ENCODE measurements at places on chromosomes 16 and 17.

- no peak for DNase-seq
These were observed 21.0 kb downstream of the MYLK3 start for GRCh38 chr16:46727184-46727583.

- DNase-seq, result no peak
These were observed at the start of gene PABPN1L for GRCh38 chr16:88866151-88866920. Gene PABPN1L, minus strand, starts transcription at chr16:88866660. Its CDS starts 54 bp downstream, at chr16:88866606.

DNA sequence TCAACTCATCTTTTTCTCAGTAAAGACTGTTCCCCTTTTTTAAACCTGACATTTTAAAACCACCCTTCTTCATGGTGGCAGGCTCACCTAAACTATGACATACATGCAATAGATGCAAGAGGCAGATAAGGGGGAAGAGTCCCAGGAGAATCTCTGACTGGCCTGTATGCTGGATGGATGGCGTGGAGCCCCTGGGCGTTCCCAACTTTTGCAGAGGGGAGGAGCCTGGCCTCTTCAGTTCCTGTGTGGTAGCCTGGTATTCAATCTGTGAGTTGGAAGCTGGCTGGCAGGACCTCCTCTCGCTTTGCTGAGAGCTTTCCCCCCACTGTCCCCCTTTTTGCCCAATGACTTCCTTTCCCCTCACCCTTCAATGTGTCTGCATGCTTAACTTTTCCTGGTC lies 217.6 kb upstream of the CA10 start:
- DNase-seq, result no peak

DNA sequence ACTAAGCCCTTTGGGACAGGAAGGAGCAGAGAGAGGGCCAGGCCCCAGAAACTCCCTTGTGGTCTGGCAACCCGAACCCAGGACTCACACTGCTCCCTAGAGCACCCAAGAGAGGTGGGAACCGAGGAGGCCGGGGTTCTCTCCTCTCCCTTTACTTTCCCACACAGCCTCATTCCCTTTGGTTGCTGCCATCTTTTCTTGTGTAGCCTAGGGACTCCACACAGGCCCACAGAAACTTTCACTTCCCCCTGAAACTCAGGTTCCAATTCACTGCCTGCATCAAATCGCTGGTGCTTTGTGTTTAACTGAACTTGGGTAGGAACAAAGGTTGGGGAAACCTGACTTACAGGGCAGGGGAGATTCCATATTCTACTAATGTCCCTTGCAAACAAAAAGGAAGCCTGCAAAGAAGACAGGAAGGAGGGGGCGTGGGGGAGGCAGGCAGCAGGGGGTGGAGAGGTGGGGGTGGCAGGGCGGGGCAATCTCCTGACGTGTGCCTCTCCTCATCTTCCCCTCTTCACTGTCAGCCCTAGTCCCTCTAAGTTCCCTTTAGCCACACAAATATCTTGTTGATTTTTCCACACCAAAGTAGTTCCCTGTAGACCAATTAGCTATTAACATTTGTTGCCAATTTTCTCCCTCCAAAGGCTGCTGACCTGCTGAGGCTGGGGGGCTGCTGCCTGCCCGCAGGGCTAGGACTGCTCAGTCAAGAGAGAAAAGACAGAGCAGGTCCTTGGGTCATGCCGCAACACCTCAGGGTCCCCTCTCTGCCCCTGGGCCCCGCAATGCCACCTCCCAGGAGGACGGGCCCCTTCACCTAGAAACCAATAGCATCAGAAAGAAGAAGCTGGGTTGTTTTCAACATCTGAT lies 8.0 kb downstream of the ST3GAL2 start:
- peak; percentile 30 for DNase-seq

DNA sequence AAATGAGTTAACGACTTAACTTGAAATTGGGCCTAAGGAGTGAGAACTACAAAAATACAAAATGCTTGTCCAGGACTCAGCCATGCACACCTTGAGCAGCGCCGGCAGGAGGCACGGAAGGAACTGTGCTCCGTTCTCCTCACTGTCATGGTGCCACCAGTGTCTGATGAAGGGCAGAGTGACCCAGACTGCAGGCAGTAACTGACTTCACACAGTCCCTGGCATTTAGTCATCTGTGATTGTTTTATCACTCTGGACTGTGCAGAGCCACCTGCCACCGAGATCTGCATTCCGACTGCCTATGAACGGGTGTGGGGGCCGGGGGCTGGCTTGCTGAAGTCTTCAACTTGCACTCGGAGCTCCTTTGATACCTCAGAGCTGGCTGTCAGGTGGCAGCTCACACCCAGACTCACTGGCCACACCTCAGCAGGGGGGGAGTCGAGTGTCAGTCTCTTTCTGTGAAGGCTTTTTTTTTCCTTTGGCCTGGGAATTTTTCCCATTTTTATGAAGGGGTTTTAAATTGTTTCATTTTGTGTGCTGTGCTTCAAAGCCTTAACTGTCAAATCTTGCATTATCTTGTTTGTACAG lies 20.2 kb upstream of the ENDOV start:
- no peak for DNase-seq

GRCh38 chr16:59326955-59327354 lies 592.8 kb upstream of the GOT2 start:
- DNase-seq, result no peak

GRCh38 chr16:66598111-66598510 lies 6.4 kb upstream of the CMTM3 start:
- no peak for DNase-seq

DNA sequence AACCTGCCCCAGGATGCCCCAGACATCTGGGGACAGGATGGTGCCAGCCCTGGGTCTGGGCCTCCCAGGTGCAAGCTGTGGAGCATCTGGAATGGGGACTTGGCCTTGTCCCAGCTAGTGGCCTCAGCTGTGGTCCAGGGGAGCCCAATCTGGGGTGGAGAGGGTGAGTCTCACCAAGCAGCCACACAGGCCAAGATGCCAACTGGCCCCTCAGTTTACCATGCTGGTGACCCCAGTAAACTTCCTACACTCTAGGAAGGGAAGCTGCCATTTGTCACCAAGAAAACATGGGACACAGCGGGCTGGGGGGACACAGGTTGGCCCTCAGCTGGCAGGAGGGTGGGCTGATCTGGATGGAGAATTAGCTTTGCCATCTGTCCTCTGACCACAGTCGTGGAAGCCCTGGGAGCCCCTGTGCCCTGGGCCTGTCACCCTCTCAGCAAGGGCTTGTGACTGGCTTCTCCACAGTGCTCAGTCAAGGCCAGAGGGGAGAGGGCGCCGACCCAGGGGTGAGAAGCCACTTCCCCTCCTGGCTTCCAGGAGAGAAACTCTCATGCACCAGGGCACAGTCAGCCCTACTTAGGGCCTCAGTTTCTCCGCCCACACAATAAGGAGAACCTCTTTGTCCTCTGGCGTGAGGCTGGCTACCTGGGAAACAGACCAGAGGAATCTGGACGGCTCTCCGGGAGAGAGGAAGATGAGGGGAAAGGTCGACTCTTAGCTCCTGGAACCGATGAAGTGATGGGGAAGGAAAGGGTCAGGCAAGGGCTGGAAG lies 126.4 kb upstream of the SMURF2 start:
- DNase-seq, result no peak

- no peak for DNase-seq
These were observed 10.4 kb downstream of the CARD14 start for GRCh38 chr17:80180192-80180591.

- no peak for DNase-seq
These were observed 57.5 kb upstream of the TOB1 start for GRCh38 chr17:50923611-50924010.

GRCh38 chr17:58309918-58310259 lies 18.7 kb downstream of the TSPOAP1 start:
- no peak for DNase-seq

DNA sequence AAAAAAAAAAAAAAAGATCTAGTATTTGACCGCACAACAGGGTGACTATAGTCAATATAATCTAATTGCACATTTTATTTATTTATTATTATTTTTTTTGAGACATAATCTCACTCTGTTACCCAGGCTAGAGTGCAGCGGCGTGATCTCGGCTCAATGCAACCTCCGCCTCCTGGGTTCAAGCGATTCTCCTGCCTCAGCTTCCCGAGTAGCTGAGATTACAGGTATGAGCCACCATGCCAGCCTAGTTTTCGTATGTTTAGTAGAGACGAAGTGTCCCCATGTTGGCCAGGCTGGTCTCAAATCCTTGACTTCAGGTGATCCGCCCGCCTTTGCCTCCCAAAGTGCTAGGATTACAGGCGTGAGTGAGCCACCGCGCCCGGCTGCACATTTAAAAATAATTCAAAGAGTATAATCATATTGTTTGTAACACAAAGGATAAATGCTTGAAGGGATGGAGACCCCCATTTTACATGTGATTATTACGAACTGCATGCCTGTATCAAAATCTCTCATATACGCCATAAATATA lies 794 bp downstream of the ANKS3 start:
- no peak for DNase-seq

- no peak for DNase-seq
These were observed 54.3 kb downstream of the NEUROD2 start for GRCh38 chr17:39553341-39553945.

- no peak for DNase-seq
These were observed 1.7 kb upstream of the CDH11 start for GRCh38 chr16:65123396-65124211.

- no peak for DNase-seq
These were observed 443.4 kb upstream of the SOX9 start for GRCh38 chr17:71677439-71677838.

DNA sequence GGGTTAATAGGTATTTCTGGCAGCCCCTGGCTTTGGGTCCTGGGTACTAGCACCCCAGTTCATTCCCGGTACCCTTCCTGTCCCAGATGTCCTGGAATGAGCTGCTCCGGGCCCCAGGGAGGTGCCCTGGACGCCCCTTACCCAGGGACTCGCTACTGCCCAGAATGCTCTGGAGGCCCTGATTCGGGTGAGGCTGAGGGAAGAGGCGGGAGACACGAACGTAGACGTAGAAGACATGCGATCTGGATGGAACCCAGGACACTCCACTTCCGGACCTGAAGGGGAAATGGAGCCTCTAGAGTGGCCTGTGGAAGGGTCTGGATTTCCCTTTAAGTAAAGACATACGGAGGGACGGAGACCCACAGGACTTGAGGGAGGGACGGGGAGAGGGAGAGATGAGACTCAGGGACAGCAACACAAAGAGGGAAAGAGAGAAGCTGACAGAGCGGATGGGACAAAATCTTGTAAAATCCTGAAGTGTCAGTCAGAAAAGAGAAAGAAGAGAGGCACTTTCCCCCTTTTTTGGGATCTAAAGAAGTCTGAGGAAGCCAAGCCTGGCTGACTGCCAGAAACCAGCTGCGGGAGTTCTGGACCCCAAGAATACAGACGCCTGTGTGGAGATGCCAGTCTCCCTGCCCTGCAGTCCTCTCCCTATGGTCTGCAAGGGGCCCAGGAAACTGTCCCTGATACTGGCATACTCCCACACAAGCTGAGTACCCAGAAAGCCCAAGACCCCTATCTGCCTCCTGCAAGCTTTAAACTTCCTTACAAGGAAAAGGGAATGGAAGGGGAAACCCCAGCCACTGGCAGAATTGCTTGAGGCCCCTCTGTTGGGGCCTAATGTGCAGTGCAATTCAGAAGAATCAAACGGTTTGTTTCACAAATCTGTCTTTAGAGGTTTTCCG lies 1.0 kb upstream of the HOXB13 start:
- DNase-seq, result no peak

DNA sequence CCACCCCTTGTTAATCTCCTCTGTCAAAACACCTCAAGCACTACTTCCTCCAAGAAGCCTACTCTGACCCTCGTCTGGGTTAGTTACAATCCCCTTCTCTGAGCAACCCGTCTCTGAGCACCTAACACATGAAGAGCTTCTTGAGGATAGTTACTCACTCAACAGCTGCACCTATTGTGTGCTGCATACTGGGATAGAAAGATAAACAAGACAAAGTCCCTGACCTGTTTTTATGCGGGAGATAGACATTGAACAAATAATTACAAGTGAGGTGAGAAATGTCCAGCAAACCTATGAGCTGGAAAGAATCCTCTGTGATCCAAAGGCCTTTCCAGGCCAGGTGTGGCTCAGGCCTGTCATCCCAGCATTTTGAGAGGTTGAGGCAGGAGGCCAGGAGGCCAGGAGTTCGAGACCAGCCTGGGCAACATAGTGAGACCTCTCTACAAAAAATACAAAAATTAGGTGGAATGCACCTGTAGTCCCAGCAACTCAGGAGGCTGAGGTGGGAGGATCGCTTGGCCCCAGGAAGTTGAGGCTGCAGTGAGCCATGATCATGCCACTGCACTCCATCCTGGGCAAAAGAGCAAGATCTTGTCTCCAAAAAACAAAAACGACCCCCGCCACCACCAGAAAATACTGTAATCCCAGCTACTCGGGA lies 5.5 kb upstream of the ZNF771 start:
- DNase-seq, result no peak

- DNase-seq, result no peak
These were observed 56.4 kb upstream of the SLC25A19 start for GRCh38 chr17:75345514-75346167.

DNA sequence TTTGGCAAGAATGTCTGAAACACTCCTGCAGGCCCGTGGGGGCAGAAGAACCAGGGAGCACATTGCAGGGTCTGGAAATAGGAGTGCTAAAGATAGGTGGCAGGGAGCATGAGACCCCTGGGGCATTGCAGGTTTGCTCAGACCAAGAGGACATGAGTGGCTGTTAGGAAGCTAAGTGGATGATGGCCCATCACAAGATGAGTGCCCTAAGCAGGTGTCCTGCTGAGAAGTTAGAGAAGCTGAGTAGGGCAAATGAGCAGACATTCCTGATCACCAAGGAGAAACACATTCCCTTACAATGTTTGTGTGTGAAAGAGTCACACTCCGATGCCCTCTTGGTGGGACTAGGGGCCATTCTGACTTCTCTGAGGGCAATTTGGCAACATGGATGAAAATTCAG lies 9.9 kb downstream of the MLYCD start:
- no peak for DNase-seq

- no peak for DNase-seq
These were observed 64.6 kb downstream of the KPNA2 start for GRCh38 chr17:68100000-68100641.

- DNase-seq, result no peak
These were observed 41.9 kb downstream of the MBTD1 start for GRCh38 chr17:51217946-51218345.

- no peak for DNase-seq
These were observed 248.0 kb downstream of the TMEM114 start for GRCh38 chr16:8342276-8342675.

- no peak for DNase-seq
These were observed 204.8 kb downstream of the MSI2 start for GRCh38 chr17:57461082-57461481.

- DNase-seq, result no peak
These were observed 60.7 kb upstream of the ADCY9 start for GRCh38 chr16:4176906-4177417.

DNA sequence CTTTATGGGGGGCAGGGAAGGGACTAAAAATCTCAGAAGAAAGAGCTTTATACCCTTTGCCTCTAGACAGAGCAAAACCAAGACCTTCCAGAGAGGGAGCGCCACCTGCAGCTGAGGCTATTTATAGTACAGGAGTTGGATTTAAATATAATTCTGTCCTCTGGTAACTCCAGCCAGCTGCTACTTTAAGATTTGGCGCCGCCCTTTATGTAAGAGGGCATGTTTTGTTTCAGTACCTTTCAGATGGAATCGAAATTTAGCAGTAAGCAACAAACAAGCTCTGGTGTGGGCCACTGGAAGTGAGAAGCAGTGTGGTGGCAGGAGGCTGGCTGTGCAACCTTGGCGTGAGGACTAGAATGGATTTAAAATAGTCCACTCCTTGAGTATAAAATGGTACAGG lies 5.2 kb upstream of the GUCY2D start:
- DNase-seq, result no peak
